ENCODE measurements at places on chromosomes 5 and 9.
A peak's percentile ranks its signal among the peaks of the same experiment; 100 is the strongest.

DNA sequence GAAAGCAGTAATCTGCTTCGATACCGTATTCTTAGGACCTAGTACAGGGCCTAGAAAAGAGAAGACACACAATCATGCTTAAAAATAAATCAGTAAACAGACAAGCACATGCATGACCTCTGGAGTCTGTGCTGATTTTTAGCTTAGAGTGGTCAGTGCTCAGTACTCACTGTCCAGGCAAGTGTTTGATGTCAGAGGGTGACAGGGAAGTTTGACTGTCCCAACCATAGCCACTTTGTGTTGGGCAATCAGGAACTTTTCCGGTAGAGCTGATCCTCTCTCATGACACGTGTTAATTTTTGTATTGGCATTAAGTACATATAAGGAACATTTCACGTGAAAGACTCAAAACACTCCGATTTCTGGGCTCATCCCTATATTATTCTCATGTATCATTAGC is 464.7 kb upstream of the KLF4 start:
- no peak for DNase-seq

GRCh38 chr9:35026671-35027070 is 37.1 kb downstream of the DNAJB5 start:
- DNase-seq = no peak

- no peak for DNase-seq
Measured at GRCh38 chr9:133276001-133276884, 1.2 kb upstream of the ABO start.

DNA sequence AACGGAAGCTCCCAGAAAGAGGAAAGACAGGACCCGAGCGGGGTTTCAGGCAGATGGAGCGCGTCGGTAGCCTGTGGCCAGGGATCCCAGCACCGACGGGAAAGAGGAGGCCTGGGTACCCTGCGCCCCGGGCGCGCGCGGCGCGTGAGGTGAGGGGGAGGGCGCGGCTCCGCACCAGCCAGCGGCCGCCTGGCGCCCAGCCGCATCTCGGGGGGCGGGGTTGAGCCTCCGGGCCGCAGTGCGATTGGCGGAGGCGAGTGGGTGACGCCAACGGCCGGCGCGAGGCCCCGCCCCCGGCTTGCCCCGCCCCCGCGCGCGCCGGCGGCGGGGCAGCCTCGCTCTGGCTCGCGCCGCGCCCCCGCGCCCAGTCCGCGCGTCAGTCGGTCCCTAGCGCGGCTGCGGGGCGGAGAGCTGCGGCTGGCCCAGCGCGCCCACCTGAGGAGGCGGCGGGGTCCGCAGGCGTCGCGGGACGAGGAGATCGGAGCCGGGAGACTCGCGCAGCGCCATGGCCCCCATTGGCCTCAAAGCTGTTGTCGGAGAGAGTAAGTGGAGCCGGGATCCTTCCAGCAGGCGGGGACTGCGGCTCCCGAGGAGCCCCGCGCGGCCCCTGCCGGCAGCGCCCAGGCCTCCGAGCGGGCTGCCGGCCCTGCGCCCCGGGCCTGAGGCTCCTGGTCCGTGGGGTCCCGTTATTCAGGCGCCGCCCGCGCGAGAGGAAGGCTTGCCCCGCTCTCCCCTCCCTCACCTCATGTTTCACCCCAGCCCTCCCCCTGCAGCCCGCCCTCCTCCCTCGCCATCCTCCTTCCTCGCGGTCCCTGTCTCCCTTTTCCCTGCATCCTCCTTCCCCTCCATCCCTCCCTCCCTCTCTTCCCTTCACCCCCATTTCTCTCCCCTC is at the start of gene STXBP1:
Gene STXBP1, plus strand, starts transcription at position 379 of the 892 bp plus-strand sequence. Its CDS starts 127 bp downstream, at position 506.
- peak; percentile 82 for DNase-seq

DNA sequence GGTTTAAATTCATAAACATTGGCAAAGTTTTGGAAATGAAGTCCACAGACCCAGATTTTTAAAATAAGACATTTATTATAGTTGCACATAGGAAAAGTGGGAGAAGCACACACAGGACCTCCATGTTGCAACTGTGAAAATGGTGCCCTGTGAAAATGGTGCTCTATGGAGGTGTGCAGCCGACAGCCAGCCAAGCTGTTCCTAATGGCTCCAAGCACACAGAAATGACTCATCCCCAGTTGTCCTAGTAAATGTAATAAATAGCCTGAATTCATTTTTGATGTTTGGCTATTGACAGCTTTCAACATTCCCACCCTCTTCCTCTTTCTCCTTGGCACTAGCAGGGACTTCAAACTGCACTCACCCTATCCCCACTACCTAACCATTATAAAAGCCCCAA is 590.9 kb downstream of the CAAP1 start:
- DNase-seq = no peak

DNA sequence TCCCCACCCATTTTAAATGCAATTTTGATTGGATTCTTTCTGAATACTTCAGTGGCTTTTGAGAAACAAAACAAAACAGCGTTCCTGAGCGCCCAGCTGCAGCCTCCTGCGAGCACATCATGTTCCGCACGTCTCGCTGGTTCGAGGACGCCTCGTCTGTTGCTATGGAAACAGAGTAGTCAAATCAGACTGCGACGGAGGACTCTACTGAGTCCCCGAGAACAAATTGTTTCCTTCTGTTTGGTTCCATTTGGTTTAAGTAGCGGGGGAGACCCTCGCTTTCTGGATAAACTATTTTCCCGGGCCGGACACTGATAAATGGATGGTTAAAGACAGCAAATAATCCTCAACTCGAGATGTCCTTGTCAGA is 69.0 kb downstream of the SLC28A3 start:
- no peak for DNase-seq

GRCh38 chr5:111511174-111511830 is 1.0 kb downstream of the STARD4 start:
- DNase-seq = no peak

GRCh38 chr9:85212887-85213286 is 528.9 kb downstream of the AGTPBP1 start:
- no peak for DNase-seq

- DNase-seq = no peak
Measured at GRCh38 chr9:135945969-135946368, 15.2 kb downstream of the UBAC1 start.

- no peak for DNase-seq
Measured at GRCh38 chr5:170749911-170750431, 33.6 kb upstream of the GABRP start.

DNA sequence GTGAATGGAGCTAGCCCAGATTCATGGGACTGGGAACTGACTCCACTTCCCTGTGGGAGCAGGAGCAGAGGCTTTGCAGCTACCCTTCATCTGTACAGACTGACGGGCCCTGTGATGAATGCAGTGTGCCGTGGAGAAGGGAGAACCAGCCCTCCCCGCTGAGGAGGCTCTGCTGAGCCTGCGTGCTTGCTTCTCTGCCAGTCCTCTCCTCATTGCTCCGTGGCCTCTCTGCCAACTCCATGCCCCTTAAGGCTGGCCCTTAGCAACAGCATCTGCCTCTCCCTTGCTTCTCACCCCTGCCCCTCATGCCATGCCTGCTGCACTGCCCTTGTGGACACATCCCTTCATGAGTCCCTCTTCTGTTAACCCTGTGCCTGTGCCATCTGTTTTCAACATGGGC is 53.6 kb downstream of the GADD45G start:
- DNase-seq = no peak

- no peak for DNase-seq
Measured at GRCh38 chr9:27280860-27281259, 16.1 kb downstream of the EQTN start.

GRCh38 chr5:79109527-79110492 is 1.8 kb upstream of the BHMT start:
- no peak for DNase-seq

DNA sequence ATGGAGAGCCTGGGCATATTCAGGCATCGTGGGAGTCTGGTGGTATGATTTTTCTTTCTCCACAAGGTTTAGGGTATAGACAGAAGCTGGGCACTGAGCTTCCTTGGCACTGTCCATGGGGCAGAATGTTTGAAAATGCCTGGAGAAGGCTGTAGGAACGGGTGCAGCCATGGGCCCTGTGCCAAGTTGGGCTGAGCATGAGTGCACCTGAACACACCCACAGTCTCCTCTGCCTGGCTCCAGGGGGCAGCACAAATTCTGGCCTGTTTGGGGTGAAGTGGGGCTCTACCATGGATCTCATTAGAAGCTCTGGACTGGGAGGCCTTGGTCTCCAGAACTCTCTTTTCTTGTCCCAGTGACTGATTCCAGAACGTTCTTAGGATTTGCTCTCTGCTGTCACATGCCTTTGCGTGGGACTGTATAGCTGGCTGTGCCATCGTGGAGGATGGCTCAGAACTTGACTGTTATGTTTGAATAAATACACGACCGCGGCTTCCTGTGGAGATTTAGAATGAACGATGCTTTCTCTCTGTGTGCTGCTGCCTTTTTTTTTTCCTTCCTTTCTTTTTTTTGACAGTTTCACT is 229.8 kb downstream of the FANCC start:
- DNase-seq = no peak

DNA sequence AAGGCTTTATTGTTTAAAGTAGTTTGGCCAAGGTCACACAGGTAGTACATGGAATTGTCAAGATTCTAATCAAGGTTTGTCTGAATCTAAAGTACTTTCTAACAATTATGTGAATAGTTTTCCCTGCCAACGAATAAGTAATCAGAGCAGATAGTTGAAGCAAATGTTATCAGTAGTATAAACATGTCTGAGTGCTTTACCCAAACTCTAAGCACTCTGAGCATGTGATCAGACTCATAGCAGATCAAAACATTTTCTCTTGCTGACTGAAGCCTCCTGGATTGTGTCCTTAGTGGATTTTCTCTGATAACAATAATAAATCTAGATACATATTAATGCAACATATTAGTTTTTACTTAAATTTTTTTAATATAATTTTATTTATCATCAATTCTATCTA is 995.0 kb downstream of the EFNA5 start:
- DNase-seq = no peak

GRCh38 chr5:14913096-14913495 is 41.5 kb upstream of the ANKH start:
- DNase-seq = no peak

- DNase-seq = no peak
Measured at GRCh38 chr5:1185629-1186350, 15.6 kb upstream of the SLC6A19 start.

GRCh38 chr9:108704156-108704852 is 151.5 kb downstream of the ACTL7B start:
- no peak for DNase-seq

DNA sequence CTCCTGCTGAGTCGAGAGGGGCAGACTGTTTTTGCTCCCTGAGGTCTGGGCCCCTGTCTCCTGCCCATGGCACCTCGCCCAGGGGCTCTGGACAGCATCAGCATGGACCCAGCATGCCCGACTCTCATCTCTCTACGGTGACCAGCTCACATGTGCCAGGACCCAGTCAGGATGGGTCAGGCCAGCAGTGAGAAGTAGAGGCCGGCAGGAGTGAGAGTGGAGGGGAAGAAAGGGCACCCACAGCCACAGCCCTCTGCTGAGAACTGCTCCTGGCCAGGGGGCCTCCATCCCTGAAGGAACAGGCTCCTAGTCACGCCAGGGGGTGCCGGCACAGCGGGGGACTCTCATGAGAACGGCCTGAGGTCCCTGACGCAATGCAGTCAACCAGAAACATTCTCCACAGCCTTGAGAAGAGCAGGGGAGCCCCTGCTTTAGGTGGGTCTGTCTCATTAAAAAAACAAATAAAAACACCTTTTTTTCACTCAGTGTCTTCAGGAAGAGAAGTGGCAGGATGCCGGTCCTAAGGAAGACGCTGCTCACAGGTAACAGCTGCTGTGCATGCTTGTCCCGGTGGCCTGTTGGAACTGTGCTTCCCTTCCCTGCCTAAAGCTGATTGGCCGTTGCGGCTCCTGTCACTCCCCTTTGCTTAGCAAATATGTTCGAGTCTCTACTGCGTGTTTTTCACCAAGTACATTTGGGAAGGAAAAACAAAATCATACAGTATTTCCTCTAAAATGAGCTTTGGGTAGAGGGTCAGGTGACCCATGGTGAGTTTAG is 85.7 kb upstream of the FBXW11 start:
- no peak for DNase-seq

DNA sequence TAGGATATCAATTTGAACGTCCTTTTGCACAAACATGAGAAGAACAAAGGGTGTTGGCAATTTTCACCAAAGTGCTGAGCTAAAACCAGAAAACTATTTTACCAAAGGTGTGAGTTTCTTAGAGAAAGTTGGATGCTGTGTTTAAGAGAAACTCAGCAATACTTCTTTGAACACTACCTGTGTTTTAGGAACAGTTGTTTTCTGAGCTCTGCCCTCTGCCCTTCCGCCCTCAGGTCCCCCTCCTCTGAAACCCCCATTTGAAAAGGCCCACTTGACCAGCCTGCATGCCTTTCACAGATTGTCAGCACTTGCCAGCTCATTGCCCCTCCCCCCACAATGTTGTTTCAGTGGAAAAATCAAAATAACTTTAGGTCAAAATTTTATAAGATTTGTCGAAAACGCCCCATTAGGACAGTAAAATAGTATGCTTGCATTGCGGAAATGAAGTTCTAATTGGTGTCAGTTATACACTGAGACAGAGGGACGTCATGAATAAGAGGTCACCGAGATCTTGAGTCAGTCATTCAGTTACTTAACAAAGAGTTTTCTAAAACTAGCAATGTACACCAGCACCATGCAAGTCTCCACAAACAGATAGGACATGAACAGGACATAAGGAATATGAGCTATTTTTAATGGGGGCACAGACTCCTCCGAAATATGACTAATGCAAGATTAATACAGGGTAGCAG is 61.9 kb upstream of the IL7R start:
- DNase-seq = no peak

GRCh38 chr9:131809941-131810344 is 70.1 kb upstream of the RAPGEF1 start:
- no peak for DNase-seq

DNA sequence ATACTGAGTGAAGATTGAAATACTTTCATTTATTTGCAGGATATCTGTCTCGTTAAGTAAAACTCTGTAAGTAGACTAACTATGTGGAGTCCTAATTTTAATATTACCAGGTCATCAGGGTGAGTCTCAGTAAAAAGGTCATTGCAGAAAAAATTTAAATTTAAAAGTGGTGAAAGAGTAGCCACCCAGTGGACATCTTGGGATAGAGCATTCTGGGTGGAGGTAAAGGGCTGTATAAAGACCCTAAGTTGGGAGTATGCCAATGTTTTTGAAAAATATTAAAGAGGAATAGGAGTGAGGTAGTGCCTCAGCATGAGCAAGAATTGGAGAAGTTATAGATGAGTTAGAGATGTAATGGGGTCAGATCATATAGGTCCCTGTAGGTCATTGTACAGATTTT is 145.5 kb downstream of the HMHB1 start:
- DNase-seq = no peak

GRCh38 chr5:78647838-78648358 is 674 bp downstream of the LHFPL2 start:
- no peak for DNase-seq

GRCh38 chr5:90968319-90968718 is 409.7 kb downstream of the ADGRV1 start:
- no peak for DNase-seq
